ENCODE measurements at places on chromosomes 11 and 22.

DNA sequence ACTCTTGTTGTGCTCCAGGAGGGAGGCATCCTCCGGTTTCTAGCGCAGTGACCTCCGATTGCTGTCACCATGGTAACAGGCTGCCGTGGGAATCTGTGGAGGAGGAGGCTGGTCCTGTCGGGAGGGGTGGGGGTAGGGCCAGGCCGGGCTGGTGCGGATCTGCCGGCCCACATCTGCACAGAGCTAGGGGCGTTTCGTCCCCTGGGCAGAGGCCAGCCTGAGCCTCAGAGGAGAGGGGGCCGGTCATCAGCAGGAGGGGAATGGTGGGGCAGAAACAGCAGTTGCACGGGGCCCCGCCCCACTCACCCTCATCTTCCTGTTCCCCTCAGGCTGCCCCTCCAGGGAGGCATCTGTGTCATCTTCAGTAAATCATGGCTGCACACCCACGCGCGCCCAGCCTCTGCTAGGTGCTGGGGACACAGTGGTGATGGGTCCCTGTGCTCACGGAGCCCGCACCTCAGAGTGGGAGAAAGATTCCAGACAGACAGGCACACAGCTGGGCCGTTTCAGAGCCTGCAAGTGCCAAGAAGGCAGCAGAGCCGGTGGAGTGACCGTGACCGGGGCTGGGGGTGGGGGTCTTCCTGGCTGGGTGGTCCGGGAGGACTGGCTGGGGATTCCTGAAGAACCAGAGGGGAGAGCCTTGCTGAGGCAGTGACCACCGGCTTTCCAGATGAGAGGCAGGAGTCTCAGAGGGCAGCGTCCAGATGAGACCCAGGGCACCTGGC is 120.5 kb downstream of the CACNA1I start:
- no peak for DNase-seq

DNA sequence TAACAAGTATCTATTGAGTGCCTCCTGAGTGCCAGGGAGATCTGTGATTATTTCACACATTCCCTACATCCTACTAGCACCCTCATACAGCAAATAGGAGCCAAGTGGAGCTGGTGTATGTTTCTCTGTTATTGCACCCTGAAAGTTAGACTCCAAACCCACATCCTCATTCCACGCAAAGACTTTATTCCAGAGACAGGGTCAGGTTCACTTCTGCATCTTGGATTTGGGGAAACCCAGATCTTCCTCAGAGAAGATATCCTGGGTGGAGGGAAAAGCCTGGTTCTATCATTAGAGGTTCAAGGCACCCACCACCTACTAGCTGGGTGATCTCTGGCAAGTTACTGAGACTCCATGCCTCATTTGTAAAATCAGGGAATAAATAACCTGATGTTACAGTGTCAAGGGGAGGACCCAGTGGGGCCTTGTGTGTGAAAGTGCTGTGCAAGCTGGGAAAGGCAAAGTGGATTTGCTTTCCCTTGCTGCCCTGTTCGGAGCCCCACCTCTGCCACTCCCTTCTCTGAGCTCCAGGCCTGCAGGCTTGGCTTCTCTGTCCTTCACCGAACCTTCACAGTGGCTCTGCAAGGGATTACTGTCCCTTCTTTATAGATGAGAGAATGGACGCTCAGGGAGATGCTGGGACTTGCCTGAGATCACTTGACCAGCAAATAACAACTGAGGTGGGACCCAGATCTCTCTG is 991 bp upstream of the SLCO2B1 start:
- DNase-seq = peak; percentile 35

DNA sequence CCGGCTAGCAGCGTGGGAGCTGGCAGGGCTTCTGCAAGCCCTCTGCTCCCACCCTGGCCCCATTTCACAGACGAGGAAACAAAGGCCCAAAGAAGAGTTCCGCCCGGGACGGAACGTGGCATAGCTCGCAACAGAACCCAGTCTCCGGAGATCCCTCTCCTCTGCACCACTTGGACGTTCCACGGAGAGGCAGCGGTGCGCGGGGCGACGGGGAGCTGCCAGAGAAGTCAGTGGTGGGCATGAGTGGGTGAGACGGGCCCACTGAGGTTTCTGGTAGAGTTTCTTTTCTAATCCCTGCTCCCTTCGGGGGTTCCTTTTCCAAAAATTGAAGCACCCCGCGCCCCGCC is 554 bp upstream of the NECTIN1 start:
- no peak for DNase-seq

GRCh38 chr11:135036488-135037297 is 624.7 kb upstream of the B3GAT1 start:
- DNase-seq = no peak

DNA sequence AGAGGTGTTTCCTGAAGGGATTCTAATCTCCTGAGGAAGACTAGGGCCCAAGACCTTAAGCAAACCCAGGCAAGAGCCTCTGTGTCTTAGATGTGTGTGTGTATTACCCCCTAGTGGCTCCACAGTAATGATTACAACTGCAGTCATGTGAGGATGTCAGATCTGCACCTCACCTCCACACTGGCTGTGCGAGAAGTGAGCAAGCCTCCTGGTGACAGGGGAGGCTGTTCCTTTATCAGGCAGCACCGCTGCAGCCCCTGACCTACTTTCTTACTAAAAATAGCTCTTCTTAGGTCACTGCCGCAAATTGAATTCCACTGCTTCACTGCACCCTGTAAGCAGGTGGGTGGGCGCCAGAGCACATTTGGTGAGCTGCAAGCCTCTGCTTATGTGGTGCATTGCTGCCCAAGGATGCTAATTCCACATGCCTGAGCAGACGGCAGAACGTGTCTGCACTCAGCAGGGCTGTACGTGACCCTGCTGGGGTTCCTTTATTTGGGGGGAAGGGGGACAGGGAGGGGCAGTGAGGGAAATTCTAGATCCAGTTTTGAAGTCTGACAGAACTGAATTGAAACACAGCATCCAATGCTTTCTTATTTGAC is 112.4 kb downstream of the KCNC1 start:
- no peak for DNase-seq

GRCh38 chr22:45240104-45240809 is 437 bp downstream of the KIAA0930 start:
- DNase-seq = peak; percentile 73

GRCh38 chr22:49934160-49934890 is 15.9 kb downstream of the CRELD2 start:
- peak; percentile 61 for DNase-seq

DNA sequence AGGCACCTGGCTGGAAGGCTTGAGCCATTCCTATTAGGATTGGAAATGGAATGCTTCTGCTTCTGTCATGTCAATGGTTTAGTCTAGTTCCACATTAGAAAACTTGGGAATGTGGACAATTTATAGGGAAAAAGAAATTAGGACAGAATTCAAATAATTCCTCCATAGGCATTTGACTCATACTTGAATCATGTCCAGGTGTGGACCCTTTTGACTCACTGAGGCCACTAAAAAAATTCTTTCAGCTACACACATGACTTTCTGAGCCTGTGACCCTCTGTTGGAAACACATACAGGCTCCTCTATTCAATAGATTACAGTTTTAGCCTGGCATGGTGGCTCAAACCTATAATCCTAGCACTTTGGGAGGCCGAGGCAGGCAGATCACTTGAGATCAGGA is 100.5 kb downstream of the RASSF10 start:
- no peak for DNase-seq

- DNase-seq = peak; percentile 43
These were observed 32.4 kb upstream of the PDGFB start for GRCh38 chr22:39277142-39277607.

DNA sequence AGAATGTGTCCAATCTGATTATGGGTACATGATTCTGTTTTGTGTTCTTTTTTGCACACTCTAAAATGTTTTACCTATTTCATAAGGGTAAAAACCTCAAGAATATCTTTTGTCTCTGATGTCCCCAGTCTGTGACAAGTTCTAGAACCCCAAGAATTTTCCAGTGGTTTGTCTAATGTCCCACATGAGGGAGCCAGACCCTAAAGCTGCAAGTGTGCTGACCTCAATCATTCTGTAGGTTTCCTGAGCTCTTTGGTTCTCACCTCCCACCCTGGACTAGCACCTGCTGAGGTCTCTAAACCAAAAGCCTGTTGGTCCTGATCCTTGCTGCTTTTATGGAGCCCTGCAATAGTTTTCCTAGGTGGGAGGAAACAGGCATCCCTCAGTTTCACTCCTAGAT is 149.8 kb upstream of the MPPED2 start:
- DNase-seq = no peak

DNA sequence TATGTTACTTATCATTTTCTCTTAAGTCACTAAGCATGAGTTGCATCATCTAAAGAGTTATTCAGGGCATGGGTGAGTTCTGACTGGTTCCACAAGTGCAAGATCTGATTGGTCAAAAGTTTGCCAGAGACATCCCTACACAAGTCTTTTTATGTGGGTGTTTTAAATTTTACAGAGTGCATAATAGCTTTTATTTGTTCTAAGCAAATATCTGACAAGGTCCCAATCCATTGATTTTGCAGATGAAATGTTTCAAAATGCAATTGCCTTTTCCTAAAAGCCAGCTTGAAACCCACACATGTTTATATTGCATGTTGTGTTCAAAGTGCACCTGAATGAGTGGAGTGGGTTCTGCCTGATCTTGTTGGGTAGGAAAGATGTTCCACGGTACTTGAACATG is 101.7 kb upstream of the PAX6 start:
- DNase-seq = no peak

DNA sequence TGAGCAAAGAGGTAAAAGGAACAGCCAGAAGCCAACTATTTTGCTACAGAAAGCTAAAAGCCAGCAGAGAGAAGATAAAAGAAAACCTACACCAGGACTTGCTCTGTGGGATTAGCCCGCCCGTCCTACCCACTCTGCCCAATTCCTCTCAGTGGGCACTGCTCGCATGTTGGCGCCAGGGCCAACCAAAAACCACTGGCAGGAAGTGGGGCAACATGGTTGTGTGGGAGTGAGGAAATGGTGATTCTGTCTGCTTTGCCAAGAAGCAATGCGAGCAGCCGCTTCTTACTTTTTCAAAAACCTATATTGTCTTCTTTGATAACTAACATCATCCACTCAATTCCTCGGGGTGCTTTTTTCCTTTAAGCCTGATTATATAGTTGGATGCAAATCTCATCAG is 14.2 kb upstream of the APOA1 start:
- peak; percentile 86 for DNase-seq

DNA sequence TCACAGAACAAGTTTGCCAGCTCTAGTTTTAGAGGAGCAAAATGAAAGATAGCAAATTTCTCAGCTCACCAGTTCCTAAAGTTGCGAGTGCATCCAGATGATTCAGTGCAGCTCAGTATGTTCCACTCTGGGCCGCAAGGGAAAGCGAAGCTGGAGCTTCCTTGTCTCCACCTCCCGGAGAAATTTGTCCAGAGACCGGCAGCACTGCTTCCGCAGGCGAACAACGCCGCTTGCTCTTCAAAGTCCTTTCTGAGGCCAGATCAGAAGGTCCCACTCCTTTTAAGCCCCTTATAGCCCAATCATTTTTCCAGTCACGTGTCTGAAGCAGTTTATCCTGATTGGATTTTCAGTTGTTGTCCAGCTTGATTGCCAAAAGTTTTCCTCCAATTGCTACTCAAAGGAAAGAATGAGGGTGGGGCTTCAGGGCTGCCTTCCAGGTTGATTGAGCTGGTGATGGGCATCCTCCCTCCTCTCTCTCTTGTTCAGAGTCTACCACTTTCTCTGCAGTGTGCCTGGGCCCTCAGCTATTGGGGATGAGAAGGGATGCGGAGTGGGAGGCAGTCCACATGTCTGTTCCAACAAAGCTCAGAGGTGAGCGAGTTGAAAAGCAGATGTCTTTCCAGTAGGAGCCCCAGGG is at the start of gene ZNF280A:
Gene ZNF280A, minus strand, starts transcription at position 251 of the 637 bp plus-strand sequence. CDS start 4,640 bp downstream, outside the sequence.
- DNase-seq = no peak

DNA sequence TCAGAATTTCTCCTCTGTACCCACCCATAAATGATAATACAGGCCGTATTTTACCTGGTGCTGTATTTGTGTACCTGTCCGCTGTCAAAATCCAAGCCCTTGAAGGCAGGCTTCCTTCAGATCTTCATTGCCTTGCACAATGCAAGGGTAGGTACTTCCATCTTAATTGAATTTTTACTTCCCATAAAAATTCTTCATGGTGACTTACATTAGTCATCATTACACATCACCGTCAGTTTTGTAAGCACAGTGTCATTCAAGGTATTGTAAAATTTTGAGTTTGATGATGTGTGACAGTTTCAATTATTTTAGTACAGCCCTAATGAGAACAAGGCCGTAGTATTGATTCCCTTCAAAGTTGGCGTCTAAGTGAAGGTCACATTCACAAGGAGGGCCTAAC is 770 bp upstream of the TSG101 start:
- DNase-seq = peak; percentile 75

- no peak for DNase-seq
These were observed 70.6 kb upstream of the SPON1 start for GRCh38 chr11:13891911-13892310.

- DNase-seq = no peak
These were observed 52.0 kb downstream of the ARFGAP2 start for GRCh38 chr11:47124675-47125074.

GRCh38 chr11:17750013-17750800 is 15.6 kb downstream of the KCNC1 start:
- DNase-seq = no peak

DNA sequence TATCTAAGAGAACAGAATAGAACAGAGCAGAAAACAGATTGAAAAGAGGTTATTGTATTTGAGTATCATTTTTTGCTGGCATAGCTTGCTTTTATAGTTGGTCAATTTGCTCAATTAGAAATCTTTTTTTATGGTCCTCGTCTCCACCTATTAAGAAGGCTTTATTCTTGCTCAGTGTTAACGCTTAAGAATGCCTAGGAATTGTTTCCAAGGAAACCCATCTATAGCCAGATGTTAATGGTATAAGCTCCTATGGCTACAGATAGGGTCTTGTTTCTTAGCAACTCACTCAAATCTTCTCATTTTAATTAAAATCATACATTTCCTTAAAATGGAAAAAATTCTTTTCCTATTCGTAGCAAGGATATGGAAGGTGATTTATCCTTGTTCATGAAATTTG is 392.3 kb downstream of the TMEM135 start:
- DNase-seq = no peak

DNA sequence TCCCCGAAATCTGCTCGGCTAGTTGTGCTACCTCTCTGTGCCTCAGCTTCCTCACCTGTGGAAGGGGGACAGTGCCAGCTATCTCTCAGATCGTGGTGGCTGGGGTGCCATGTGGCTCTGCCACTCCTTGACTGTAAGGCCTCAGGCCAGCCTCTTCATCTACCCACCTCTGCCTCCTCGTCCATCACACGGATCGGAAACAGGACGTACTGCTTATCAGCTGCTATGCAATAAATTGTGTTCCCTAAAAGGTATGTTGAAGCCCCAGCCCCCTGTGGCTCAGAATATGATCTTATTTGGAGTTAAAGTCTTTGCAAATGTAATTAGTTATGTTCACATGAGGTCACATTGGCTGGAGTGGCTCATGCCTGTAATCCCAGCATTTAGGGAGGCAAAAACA is 7.8 kb downstream of the PPM1F start:
- no peak for DNase-seq

DNA sequence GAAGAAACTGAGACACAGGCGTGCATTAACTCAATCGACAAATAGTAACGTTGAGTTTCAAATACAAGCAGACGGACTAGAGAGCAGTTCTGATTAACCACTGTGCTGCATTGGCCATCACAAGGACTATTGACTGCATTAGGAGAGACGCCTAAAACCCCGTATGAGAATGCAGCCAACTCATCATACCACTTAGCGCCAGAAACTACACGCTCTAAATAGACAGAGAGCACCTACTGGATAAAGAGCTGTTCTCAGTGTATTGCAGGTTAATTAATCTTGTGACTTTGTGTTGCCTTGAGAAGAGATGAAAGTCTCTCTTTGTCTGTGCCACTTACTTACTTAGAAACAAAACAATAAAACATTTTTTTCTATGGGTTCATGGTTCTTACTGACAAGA is 484.0 kb downstream of the OPCML start:
- DNase-seq = no peak

GRCh38 chr11:103546236-103546635 is 437.0 kb downstream of the DYNC2H1 start:
- no peak for DNase-seq

GRCh38 chr22:35462498-35463230 is 62.7 kb downstream of the MCM5 start:
- no peak for DNase-seq

Data from suppressor macrophage (primary cell).